AG04450 (cell line): ENCODE measurements at places on chromosomes 2 and 18.
A peak's percentile ranks its signal among the peaks of the same experiment; 100 is the strongest.

- DNase-seq, result no peak
Measured at GRCh38 chr2:168180483-168180882, 66.9 kb downstream of the STK39 start.

DNA sequence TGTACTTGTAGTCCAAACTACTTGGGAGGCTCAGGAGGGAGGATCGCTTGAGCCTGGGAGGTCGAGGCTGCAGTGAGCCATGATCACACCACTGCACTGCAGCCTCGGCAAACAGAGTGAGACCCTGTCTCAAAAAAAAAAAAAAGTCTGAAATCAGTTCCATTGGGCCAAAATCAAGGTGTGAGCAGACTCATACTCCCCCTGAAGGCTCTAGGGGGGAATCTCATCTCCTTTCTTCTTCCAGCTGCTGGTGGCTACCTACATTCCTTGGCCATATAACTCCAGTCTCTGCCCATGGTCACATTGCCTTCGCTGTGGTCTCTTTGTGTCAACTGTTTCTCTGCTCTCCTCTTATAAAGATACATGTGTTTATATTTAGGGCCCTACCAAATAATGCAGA, 234.0 kb downstream of the LRRTM1 start:
- no peak for DNase-seq

DNA sequence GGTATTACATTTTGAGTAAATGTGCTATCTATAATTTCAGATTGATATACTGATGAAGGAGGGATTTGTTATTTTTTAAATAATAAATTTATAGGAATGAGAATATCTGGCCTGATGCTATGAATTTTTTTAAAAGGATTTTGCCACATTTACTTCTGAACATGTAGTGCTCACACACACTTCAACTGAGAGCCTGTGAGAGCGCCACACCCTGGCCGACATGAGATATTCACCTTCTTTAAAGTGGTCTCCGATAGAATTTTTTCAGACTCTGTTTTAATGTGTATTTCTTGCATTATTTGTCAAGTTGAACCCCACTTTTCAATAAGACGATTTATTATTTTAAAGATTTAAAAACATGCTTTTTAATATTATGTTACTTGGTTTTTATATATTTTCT, 813.3 kb downstream of the DCC start:
- no peak for DNase-seq

DNA sequence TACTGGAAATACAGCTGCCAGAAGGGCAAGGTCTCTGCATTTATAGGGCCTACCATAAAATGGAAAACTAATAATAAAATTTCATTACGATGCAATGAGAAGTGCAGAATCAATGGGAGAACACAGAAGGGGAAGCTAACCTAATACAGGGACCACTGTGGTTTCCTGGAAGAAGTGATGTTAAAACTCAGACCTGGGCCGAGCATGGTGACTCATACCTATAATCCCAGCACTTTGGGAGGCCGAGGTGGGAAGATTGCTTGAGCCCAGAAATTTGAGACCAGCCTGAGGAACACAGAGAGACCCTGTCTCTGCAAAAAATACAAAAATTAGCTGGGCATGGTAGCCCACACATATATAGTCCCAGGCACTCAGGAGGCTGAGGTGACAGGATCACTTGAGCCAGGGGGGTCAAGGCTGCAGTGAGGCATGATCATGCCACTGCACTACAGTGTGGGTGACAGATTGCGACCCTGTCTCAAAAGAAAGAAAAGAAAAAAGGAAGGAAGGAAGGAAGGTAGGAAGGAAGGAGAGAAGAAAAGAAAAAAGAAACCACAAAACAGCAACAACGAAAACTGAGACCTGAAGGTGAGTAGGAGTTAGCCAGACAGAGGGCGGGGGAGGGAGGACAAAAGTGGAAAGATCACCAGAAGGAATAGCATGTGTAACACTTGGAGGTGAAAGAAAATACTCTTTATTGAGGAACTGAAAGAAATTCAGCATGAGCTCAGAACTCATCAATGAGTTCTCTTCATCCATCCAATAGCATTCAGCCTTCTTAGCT, 58.3 kb upstream of the DTNA start:
- no peak for DNase-seq

GRCh38 chr2:23624915-23625314, 239.9 kb downstream of the KLHL29 start:
- no peak for DNase-seq

GRCh38 chr2:69584127-69584889, 59.2 kb downstream of the AAK1 start:
- no peak for DNase-seq

- no peak for DNase-seq
Measured at GRCh38 chr2:86775338-86775737, 15.4 kb downstream of the CD8A start.

DNA sequence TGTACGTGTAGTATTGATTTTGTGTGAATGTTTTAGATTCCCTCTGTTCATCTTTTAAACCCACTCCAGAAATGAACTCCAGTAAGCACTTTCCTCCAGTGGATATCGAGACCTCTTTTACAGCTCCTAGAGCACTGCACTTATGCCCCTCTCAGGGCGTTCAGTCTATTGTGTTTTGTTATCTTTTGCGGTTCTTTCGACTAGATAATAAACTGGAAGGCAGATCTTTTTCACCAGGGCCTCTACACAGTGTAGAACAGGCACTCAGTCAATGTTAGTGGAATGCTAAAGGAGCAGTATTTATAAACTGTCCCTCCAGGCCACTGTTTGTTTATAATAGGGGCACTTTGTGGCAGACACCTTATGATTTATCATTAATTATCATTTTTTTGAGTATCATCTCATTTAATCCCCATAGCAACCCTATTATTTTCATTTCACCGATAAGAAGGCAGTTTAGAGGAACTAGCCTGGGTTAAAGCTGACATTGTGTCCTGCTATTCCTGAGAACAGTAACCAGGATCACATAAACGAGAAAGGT, 742 bp upstream of the SOS1 start:
- no peak for DNase-seq

DNA sequence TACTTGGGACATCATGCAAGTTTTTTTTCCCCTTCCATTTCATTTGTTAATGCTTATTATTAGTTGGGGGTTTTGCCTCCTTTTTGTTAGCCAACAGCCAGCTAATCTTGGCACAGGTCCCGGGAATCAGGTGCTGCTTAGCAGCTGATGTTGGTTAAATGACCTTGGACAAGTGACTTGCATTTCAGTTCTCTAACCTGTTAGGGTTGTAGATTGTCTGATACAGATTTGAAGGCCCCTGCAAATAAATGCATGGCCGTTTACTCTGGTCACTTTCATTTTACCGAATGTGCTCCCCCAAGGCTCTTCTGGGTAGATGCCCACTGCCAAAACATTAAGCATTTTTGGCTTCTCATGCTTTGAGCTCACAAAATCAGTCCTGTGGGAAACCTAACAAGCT, 120.9 kb downstream of the SPTBN1 start:
- DNase-seq, result no peak

DNA sequence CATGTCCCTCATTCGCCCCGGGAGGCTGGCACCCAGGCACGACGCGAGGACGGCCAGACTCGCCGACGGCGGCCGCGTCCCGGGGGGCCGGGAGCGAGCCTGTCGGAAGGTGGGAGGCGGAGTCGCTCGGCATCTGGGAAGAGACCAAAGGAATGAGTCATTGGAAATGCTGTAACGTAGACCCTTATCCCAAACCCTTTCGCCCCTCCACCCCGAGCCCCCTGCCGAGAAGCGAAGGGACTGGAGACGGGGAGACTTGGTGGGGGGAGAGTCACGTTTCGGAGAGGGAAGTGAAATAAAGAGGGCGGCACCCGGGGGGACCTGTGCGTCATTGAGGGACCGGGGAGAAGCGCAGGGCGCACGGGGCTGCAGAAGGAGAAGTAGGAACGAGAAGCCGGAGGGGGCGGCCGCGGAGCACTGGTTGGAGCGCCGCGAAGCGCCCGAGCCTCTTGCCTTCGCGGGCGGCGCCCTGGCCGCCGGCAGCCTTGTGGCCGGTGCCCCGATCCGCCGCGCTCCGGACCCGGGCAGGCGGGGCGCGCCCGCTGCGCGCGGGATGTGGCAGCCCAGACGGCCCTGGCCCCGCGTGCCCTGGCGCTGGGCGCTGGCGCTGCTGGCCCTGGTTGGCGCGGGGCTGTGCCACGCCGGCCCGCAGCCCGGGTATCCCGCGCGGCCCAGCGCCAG, at the start of gene EMILIN2:
Gene EMILIN2, plus strand, starts transcription at position 371 of the 681 bp plus-strand sequence. Its CDS starts 183 bp downstream, at position 554.
- DNase-seq, result no peak

GRCh38 chr2:172299741-172300140, 127.6 kb upstream of the ITGA6 start:
- peak; percentile 29 for DNase-seq

DNA sequence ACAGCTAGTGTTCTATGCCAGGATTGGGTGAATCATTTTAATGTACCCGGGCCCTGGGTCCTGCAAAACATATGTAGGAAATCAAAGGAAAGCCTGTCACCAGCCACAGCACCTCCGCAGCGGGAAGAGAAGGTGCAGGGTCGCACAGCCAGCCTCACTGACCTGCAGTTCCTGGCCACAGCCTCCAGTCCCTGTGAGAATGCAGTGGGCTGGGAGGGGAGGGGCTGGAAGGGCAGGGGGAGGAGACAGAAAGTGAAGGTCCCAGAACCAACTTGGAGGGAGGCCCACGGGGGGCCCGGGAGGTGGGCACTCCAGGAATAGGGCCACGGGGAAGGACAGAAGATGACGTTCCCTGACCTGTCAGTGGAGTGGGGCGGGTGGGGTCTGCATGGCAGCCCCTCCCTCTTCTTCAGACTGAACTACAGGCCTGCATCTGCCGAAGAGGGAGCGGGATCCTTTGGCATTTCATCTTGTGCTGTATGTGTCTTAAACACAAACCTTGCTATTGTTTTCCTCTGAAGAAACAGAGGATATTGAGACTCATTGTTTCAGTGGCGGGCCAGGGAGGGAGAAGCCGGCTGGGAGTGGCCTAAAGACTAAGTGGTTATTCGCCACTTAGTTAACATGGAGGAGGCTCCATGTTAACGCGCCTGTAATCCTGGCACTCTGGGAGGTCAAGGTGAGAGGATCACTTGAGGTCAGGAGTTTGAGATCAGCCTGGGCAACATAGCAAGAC, 7.5 kb downstream of the MAL start:
- DNase-seq, result no peak

GRCh38 chr2:3214065-3214464, 163.6 kb downstream of the EIPR1 start:
- DNase-seq, result no peak

- no peak for DNase-seq
Measured at GRCh38 chr2:11067221-11068078, 87.8 kb upstream of the SLC66A3 start.

DNA sequence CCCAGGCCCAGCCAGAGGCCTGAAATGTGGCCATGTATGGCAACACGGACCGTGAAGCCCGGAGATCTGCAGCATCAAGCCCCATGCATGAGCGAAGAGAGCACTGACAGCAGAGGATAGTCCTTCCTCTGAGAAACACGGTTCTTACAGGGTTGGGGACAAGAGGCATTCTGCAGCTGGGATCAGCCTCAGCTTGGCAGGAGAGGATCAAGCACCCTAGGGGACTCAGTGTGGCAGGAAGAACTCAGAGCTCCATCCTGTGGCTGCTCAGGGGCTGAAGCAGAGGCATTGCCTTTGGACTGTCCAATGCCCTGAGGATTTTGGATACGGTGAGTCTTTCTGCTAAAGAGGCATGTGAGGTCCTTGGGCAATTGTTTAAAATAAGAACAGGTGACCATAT, 368.7 kb downstream of the ZNF516 start:
- DNase-seq, result no peak

DNA sequence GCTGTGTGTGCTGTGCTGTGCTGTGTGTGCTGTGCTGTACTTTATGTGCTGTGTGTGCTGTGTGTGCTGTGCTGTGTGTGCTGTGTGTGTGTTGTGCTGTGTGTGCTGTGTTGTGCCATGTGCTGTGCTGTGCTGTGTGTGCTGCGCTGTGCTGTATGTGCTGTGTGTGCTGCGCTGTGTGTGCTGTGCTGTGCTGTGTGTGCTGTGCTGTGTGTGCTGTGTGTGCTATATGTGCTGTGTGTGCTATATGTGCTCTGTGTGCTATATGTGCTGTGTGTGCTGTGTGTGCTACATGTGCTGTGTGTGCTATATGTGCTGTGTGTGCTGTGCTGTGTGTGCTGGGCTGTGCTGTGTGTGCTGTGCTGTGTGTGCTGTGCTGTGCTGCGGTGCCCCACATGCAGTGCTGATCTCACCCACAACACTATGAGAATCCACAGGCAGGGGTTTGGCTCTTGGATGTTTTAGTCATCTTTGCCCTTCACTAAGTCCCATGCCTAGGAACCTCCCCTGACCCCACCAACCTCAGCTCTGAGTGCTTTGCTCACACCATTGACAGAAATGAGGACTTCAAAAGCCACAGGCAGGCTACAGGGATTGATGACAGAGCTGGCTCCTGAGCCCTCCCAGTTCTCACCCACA, 30.5 kb upstream of the MAL start:
- no peak for DNase-seq

GRCh38 chr2:55451699-55452098, 32.0 kb upstream of the CCDC88A start:
- DNase-seq, result no peak

DNA sequence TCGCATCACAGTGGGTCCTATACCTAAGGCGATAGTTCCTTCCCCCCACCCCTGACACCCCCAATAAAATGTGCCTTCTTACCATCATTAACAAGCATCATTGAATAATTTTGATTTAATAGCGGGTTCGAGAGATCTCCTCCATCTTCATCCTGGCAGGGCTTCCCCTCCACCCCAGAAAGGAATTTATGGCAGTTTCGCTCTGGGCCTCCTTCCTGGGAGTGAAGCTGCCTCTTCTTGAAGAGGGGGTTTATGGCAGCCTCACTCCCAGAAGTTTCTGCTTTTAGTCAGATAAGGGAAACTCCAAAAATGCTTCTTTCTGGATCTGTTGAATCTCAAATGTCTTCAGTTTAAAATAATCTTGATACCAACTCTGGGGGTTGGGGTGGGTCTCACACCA, 45.7 kb downstream of the RRM2 start:
- DNase-seq, result no peak

- DNase-seq, result no peak
Measured at GRCh38 chr18:2180586-2180985, 390.7 kb downstream of the METTL4 start.

- DNase-seq, result no peak
Measured at GRCh38 chr2:75289771-75290170, 90.5 kb upstream of the TACR1 start.

DNA sequence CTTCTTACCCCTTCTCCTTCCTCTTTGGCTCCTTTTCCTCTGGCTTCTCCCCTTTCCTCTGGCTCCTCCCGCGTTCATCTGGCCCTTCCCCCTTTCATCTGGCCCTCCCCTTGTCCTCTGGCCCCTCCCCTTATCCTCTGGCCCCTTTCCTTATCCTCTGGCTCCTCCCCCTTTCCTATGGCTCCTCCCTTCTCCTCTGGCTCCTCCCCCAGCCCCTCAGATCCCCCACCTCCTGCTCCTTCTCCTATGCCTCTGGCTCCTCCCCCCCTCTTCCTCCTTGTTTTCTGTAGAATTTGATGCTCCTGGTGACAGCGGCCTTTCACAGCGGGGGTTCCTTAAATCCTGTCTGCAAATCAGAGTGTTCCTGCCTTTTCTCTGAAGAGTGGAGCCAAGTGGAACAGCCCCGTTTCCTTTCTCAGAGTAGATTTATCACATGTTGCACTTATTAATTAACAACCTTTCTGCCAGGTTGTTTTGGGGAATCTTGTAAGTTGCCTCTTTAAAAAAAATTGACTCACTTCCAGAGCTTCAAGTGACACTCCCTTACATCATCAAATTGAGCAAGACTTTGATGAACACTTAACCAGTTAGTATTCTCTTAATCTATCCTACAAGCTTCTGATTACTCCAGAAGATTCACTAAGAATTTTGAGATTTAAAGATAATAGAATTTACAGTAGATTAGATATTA, 27.9 kb downstream of the FABP1 start:
- no peak for DNase-seq
